ENCODE measurements at places on chromosomes 2 and 18. TPM values are rescaled to one million over a fixed set of nuclear protein-coding genes. Genes with fewer than 3 reads are reported as not detected.

Gene DYNAP
- total RNA-seq, result not detected

Gene MC5R
- total RNA-seq, result not detected

Gene TDRD15
- not detected for total RNA-seq

Gene NPHP1
- total RNA-seq, result 9.2 TPM

Gene CCDC85A
- total RNA-seq, result 6.4 TPM

Gene C1QL2
- total RNA-seq, result not detected

Gene GNAL
- 24.4 TPM for total RNA-seq

Gene METTL5
- 62.1 TPM for total RNA-seq

Gene DUSP19
- 16.7 TPM for total RNA-seq

Gene SYT4
- 1.1 TPM for total RNA-seq

Measured in gastroesophageal sphincter (tissue), 4 donors.